ENCODE measurements at places on chromosomes 5 and 9.

DNA sequence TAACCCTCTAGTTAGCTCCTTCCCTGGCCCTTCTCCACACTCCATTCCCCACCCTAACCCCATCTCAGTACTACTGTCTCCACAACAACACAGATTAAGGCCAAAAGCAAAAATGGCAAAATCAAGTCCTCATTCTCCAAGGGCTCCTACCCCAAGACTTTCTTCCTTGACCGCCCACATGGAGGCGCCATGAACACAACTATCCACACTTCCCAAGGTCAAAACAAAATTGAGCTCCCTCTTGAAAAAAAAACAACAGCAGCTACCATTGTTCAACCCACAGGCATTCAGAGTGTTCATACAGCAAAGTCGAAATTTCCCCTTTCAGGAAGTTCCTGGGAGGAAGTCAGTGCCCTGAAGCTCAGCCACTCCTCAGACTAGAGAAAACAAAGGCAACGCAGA lies 54.4 kb downstream of the GNAQ start:
- peak; percentile 86 for DNase-seq

DNA sequence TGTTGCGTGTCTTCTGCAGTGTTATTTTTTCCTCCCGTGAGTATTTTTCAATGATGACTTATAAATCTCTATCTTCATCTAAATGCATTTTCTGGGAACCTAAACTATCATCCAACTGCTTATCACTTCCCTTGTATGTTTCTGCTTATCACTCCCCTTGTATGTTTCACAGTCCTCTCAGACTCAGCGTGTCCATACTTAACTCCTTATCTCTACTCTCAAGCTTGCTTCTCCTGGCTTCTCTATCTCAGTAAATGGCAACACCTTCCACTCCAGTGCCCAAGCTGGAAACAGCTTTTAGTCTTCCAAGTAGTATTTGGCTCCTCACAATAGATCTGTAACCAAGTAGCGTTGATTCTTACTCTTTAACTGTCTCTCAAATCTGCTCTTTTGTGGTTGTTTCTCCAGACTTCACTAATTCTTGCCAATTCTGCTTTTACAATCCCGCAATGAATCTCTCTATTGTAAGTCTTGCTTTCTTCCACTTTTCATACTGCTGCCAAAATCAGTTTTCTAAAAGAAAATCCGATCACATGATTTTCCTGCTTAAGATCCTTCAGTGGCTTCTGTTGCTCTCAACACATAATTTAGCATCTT lies 33.8 kb upstream of the TXNDC8 start:
- DNase-seq = no peak

GRCh38 chr9:36923025-36923625 lies 110.9 kb downstream of the PAX5 start:
- no peak for DNase-seq

GRCh38 chr9:111287127-111287526 lies 42.9 kb downstream of the OR2K2 start:
- DNase-seq = no peak

DNA sequence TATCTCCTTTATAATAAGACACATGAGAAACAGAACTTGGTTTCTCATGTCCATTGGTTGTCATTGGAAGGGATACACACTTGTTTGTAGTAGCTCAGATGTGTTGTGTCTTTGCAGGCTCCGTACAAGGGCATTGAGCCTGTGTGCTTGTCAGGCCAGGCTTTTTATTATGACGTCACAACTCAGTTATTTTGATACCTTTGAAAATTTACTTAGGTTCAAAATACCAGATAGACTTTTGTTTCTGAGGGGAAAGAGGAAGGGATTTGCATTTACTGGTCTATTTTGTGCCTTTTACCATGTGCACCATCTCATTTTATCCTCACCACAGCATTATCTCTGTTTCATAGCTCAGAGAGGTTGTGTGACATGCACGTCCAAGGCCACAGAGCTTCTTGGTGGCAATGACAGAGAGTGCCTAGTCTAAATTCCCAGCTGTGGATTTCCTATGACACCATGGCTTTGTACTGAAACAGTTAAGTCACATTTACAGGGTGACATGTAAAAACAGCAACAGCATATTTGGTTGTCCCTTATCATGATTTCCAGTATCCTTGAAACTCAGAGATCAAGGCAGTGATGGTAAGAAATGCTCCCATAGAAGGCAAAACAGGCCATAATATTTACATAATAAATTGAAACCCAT lies 268.7 kb downstream of the AOPEP start:
- DNase-seq = no peak

DNA sequence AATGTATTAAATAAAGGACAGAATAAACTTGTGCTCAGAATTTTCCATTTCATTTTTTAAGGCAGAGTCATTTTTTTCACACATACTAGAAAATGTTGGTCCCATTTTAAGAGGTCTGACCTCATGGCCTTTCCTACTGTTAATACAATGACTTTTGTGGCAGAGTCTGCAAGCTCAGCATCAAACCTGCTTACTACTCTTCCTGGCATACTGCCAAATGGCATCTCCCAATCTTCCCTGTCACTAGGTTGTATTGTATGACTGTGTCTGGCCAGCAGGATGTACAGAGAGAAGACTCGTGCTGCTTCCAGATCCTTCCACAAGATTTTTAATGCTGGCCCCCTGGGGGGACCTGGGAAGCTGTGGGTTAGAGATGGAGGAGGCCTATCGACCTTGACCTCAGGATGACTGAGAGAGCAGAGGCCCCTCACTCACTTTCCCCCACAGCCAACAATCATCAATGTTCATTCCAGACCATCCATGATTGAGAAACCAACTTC lies 64.7 kb downstream of the BARX1 start:
- DNase-seq = no peak

DNA sequence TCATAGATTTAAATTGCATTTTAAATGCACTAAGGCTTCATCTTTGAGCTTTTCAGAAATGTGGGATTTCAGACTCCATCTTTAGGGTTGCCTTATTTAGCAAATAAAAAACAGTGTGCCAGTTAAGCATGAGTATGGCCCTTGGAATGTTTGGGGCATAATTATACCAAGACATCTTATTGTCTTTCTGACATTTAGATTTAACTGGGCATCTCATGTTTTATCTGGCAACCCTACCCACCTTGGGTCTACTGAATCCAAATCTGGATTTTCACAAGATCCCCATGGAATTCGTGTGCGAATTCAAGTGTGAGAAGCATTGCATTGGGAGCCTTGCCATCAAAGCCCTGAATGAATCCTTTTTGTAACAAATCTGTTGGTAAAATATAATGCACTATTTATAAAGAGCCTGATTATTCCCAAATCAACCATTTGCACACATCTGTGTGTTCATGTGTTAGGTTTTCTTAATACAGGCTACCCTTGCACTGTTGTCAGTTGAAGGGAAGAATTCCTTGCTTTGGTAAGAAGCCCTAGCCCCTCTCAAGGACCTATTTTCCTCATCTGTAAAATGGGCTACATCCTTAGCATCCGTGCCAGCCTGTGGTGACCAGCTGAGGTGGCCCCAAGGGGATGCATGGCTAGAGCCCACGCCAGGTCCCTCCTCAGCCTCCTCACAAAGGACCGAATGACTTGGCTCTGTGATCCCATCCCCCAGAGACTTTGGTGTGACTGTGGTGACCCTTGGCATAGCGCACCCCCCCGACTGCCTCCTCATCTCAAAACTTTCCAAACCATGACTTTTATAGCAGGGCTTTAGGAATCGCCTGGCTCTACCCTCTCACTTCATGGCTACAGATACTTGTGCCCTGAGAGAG lies 8.1 kb downstream of the GSN start:
- DNase-seq = no peak

GRCh38 chr5:61254969-61255555 lies 77.0 kb upstream of the ZSWIM6 start:
- DNase-seq = no peak

- DNase-seq = no peak
Measured at GRCh38 chr9:109325089-109325488, 4.2 kb upstream of the EPB41L4B start.

- no peak for DNase-seq
Measured at GRCh38 chr5:53302529-53302928, 177.9 kb upstream of the FST start.

- DNase-seq = no peak
Measured at GRCh38 chr9:110575169-110575568, 4.4 kb downstream of the SVEP1 start.

GRCh38 chr5:150302301-150303069 lies at the start of gene ARSI:
TSS of gene ARSI (minus strand) at chr5:150302905. CDS start at chr5:150302373, 532 bp downstream.
- DNase-seq = peak; percentile 36

DNA sequence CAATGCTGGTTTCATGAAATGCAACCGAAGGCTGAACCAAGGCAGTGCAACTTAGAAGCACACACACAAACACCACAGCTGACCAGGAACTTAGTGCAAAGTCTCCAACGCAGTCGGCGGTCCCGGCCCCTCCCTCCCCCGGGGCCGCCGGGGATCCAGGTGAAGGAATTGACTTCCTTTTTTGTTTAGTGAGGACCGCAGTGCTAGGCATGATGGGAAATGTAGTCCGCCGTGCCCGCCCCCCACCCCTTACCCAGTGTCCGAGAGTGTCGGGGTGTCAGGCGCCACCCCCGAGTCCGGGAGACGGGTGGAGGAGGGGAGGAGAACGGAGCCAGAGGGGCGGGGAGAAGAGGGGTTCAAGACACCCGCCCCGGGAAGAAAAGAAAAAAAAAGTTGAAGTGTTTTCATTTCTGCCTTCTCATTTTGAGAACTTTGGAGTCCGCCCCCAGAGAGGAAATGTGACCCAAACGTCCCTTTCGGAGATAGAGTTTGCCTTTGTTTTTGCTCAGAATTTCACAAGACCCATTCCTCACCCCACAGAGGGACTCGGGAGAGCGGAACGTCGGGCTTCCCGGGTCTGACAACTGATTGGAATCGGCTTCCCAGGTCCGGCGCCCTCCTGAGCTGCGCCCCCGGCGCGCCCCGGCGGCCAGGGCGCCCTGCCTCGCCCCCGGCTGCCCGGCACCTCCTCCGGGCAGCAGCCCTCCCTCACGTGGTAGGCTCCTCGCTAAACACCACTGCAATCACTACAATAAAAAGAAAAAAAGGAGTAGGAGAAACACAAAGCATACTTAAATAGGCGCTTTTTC lies 2.0 kb downstream of the IER5L start:
- peak; percentile 97 for DNase-seq

GRCh38 chr5:78661691-78662090 lies 13.1 kb upstream of the LHFPL2 start:
- no peak for DNase-seq

DNA sequence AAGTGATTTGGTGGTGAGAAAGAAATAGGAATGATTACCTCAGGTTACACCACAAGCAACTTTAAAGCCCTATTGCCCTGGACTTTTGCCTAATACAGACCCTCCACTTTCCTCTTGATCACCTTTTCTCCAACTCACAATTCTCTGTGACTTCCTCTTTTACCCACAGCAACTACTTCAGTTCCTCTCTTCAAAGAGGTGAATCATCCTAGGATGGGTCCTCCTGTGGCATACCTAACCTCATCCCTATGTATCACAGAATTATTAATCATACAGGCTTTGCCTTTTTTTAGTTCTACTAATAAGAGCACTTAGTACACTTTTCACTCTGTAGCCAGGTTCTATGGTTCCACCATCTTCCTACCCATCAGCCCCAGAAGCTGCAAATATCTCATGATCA lies 19.6 kb upstream of the INSL6 start:
- DNase-seq = no peak

DNA sequence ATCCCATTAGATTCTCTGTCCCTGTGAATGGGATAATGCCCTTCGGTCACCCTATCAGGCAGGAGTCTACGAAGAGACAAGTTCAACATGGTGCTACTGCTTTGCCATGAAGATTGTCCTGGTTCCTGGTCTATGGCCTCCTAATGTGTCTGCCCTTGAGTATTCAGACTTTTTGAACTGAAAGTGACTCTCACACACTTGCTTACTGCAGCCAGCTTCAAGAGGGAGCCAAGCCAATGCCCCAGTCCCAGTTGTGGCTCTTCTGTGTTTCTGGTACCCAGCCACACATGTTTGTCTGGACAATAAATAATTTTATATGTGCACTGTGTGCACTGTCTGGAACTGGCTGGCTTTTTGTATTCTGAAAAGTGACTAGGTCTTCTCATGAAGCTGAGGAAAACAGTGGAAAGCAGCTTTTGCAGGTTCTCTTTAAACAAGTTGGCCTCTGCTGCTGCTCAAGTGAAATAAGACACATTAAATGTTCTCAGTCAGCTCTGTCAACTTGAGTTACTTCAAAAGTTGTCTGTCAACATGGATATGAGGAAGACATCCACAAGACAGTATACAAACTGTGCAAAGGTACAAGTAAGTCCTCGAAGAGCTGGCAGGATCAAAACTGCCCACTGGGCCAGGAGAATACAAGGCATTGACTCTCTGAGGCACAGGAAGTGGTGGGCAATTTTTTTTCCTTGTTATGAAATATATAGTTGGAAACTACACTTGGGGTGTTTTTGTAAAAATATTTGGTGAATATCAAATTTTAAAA lies 60.0 kb downstream of the ZNF608 start:
- peak; percentile 5 for DNase-seq

- DNase-seq = no peak
Measured at GRCh38 chr5:40687321-40687720, 7.6 kb downstream of the PTGER4 start.

- DNase-seq = no peak
Measured at GRCh38 chr9:135580664-135581380, 19.3 kb downstream of the PAEP start.

GRCh38 chr9:69822116-69822750 lies 1.6 kb downstream of the CFAP95 start:
- DNase-seq = peak; percentile 86

- DNase-seq = no peak
Measured at GRCh38 chr5:6804766-6805501, 91.7 kb downstream of the TENT4A start.

GRCh38 chr9:1916095-1916494 lies 99.1 kb upstream of the SMARCA2 start:
- DNase-seq = no peak

DNA sequence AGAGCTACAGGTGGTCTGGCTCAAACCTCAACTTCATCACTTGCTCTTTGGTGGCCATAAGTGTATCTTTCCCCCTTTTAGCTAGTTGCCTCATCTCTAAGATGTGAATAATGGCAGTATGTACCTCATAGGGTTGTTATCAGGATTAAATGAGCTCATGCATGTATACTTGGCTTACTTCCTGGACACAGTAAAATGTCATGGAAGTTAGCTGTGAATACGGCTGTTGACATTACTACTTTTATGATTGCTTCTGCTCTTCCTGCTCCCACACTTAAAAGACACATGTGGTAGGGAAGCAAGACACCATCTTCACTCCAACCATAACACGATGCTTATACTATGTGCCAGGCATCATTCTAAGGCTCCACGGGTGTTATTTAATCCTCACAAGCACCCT lies 114.5 kb upstream of the GPR151 start:
- DNase-seq = no peak

DNA sequence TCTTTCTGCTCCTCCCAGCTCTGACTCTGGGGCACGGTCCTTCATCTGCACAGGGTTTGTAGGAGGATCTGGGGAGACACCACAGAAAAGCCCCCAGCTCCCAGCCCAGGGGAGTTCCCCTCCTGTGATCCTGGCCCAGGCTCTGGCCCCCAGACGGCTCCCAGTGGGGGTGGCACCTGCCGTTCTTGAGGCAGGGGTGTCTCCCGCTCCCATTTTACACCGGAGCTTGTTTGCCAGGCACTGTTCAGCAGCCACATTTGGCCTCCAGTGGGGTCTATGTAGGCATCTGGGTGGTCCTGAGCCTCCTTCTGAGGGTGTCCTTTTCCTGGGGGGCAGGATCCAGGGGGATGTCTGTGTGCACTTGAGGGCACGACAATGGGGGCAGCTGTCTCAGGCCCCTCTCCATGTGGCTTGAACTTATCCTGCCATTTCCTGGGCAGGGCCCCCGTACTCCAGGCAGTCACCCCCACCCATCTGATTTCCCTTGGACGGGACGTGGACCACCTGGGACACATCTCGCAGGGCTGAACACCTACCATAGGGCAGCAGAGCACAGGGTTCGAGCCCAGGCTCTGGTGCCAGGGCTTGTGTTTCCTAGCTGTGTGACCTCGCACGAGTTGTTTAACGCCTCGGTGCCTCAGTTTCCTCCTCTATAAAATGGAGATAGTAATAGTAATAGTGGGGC lies 275.0 kb upstream of the MVB12B start:
- DNase-seq = no peak

Measured in suppressor macrophage (primary cell).